HS-5 (cell line): ENCODE measurements at places on chromosomes 16 and 17.

DNA sequence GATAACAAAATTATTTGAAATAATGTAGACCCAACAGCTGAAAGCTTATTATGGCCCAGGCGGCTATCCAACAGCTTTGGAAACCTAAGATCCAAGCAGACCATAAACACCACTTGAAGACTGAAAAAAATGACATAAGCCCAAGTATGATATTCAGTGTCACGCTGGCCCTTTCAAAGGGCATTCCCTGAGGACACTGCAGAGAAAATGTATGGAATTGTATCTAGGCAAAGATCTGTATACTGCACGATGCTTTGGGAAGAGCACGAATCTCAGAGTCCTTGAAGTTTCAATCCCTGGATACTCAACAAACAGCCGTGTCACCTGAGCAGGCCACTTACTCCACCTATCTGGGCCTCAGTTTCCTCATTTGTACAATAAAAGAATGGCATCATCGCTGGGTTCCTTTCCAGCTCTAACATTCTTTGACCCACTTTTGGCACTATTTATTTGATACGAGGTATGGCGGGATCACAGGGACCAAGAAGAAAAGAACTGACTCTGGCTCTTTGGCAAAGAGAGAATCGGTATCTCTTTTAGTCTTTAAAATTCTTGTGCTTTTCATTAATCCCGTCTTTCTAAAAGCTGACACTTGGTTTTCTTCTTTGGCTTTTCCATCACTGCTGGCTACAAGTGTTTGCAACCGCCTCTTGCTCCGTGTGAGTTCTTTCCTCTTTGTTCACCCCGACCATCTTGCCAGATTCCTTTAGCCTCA lies 1.2 kb downstream of the STAT5B start:
- no peak for DNase-seq

DNA sequence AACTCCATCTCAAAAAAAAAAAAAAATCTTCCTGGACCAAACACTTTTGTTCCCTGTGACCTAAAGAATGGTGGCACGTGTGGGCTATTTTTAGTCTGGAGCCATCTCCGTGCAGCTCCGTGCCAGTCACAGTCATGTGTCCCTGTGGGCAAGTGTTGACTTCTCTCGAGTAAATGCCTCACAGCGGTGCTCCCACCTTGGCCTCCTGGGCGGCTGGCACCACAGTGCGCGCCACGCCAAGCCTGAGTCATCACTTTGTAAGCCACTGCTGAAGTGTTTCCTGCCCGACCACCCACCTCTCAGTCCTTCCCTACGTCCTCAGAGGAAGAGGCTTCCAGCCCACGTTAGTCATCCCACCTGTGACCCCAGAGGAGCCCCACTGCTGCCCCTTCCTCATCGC lies 10.9 kb upstream of the HEXD start:
- no peak for DNase-seq

DNA sequence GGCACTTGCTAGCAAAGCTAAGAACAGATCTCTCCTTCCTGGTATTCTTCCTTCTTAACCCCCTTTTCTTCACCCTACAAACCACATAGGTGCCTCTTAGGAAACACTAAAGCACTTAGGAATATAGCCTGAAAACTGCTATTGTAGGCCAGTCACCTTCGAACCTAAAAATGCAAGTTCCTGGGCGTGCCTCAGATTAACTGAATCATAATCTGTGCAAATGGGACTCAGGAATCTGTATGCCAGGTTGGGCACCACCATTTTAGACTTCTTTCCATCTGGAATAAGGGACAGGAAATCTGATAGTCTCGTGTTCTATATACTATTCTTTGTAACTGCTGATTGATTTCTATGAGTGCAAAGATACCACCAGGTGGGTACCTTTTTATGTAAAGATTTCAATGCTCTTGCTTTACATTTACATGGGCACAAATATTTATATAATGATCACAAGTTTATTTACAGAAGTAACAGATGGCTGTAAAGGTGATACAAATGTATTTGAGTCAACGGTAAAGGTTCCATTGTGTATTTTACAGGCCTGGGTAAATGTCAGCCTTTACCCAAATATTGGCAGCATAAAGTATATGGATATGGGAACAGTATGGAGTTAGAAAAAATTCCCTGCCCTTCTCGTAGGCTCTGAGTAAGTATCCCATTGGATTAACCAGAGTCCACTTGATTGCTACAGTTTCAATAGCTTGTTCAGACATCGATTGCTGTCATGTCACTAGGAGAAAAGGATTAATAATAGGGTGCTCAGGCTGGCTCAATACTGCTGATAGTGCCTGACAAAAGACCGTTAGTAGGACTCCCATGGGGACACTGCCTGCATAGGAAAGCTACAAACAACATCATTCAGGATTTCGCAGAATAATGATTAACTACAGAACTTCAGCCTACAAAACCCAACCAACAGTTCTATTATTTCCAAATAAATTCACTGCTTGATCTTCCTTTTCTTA lies 124.7 kb downstream of the SNX11 start:
- DNase-seq, result no peak

DNA sequence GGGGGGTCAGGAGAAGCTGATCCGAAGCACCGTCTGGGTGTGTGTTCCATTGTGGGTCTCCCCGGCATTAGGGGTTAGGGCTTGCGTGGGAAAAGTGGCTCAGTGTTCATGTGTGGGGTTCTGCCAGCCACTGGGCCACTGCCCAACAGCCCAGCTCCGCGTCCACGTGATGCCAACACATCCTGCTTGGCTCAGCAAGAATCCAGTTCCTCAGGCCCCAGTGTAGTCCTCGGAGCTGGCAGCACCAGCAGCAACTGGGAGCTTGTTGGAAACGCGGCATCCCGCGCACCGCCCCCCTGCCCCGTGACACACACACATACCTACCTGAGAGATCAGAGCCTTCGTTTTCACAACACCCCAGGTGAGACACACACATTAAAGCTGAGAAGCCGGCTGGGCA lies 18.9 kb downstream of the LGALS9 start:
- no peak for DNase-seq

DNA sequence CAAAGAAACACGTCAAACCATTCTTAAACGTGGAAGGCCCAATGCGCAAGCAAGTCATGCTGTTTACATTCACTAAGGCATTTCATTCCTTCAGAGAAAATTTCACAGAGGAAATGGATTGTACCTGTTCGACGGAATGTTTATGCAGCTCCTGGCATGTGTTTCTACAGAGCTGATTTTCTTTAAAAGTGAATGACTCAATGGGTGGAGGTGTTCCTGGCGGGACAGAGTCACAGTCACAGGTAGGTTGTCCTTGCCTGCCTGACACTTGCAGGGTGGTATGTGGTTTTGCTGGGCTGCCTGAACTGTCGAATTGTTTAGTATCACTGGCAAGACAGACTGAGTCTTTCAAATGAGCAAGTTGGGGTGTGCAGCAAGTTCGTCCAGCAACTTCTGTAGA lies 11.6 kb downstream of the PALB2 start:
- DNase-seq, result no peak

DNA sequence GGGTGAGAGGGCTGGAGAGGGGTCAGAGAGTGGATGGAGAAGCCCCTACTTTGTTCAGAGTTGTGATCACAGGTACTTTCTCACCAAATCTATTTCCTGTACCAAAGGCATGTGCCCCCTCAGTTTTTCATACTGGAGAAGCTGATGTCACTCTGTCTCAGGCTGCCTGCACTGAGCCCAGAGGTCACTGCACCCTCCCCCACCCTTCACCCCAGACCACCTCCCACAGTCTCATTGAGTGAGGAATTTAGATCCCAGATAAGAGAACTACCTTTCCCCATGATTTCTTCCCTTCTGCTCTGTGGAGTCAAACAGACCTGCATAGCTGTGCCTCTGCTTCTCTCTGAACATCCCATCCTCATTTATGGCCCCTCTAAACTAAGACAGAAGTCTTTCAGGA lies 140.0 kb upstream of the IRX6 start:
- DNase-seq, result no peak

GRCh38 chr17:42531455-42532354 lies 4.3 kb upstream of the NAGLU start:
- DNase-seq, result no peak
